ENCODE measurements at places on chromosomes 1 and 21. TPM values are rescaled to one million over a fixed set of nuclear protein-coding genes. Genes with fewer than 3 reads are reported as not detected.
A peak's percentile ranks its signal among the peaks of the same experiment; 100 is the strongest.

DNA sequence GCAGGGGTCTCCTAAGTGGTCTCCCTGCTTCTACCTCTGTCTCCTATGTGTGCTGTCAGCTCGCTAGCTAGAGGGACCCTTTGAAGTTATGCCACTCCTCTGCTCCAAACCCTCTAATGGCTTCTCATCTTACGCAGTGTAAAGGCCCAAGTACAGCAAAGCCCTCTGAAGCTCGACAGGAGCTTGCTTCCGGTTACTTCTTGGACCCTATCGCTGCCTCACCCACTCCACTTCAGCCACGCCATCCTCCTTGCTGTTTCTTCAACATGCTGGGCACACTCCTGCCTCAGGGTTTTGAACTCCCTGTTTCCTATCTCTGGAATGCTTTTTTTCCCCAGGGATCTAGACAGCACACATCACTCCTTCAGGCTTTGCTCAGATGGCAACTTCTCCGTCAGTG is 102.3 kb upstream of the F3 start:
- H3K4me1 ChIP-seq = peaks cover 5% of the 10 kb centered on the region
- DNase-seq = no peak

DNA sequence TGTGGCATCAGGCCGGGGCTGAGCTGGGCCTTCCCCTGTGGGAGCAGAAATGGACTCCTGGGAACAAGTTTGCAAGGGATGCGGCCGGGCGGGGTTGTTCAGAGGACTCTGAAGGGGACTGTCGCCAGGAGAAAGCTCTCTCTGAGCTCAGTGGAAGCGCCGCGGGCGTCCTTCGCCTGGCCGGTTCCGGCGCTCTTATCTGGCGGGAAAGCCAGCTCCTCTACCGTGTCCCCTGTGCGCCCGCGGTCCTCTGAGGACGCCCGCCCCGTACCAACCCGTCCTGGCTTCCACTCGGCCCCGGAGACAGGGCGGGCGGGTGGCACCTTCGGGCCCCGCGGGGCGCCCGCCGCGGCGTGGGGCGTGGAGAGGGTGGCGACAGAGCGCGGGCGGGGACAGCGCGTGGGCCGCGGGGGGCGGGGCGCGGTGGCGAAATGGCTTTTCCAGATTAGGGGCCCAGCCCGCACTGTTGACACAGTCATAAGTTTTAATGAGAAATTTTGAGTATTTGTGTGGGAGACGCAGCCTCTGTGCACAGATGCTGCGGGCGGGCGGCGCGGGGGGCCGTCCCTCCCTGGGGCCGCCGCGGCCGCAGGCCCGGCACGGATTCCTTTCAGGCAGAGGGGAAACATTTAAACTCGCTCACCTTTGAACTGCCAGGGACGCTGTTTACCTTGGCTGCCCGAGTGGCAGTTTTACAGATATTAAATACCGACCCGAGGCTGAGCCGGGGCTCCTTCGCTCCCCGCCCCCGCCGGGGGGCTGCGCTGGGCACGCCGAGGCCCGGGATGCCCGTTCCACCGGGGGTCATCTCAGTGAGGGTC is 70.2 kb downstream of the FOXD2 start:
- peaks cover 97% of the 10 kb centered on the region for H3K27me3 ChIP-seq
- no peaks in the 10 kb centered on the region for H3K36me3 ChIP-seq
- no peak overlapping the region for H3K27ac ChIP-seq
- peak overlapping the region; percentile 47 for H3K4me3 ChIP-seq
- H3K4me1 ChIP-seq = peaks cover 6% of the 10 kb centered on the region

DNA sequence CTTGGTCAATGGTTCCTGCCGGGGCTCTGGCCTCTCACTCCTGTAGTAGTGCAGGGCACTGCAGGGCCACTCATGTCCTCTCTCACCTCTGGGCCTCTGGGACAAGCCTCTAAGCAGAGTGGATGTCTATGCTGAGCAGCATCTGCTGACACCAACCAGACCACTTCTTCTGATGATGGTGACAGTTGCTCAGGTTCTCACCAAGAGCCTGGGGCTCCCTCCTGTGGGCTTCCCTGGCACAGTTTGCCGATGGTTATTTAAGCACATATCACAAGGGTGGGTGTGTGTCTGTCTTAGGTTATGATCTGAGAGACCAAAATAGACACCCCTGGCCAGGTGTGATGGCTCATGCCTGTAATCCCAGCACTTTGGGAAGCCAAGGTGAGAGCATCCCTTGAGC is 17.4 kb upstream of the GPR137B start:
- H3K36me3 ChIP-seq = no peaks in the 10 kb centered on the region
- H3K4me3 ChIP-seq = no peak overlapping the region
- DNase-seq = no peak
- peaks cover 11% of the 10 kb centered on the region for H3K4me1 ChIP-seq

The MCOLN2 gene
- total RNA-seq = 0.59 TPM

The RNU1-3 gene
- under 0.01 TPM for total RNA-seq

DNA sequence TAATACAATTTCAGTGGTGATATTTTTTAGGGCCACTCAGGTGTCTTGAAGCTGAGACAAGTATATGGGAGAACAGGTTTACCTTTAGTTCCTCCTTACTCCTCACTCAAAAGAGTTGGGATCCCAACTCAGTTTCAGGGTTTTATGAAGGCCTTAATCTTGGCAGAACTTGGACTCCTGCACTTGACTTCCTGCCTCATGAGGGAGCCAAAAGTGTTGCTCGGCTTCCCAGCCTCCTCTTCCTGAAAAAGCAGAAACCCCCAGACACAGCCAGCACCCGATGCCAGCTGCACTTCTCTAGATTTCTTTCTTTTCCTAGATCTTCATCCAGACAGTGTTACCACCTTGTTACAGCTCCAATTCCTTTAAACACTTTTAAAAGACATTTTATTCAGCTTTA is 70.8 kb upstream of the TMPRSS2 start:
- no peak overlapping the region for H3K4me3 ChIP-seq
- no peaks in the 10 kb centered on the region for H3K27me3 ChIP-seq
- H3K27ac ChIP-seq = no peak overlapping the region
- DNase-seq = no peak

The ERICH3 gene
- total RNA-seq = not detected

GRCh38 chr21:31914472-31914871 is 41.7 kb downstream of the HUNK start:
- DNase-seq = no peak
- H3K4me1 ChIP-seq = peaks cover 16% of the 10 kb centered on the region
- no peak overlapping the region for H3K4me3 ChIP-seq
- H3K27ac ChIP-seq = no peak overlapping the region

DNA sequence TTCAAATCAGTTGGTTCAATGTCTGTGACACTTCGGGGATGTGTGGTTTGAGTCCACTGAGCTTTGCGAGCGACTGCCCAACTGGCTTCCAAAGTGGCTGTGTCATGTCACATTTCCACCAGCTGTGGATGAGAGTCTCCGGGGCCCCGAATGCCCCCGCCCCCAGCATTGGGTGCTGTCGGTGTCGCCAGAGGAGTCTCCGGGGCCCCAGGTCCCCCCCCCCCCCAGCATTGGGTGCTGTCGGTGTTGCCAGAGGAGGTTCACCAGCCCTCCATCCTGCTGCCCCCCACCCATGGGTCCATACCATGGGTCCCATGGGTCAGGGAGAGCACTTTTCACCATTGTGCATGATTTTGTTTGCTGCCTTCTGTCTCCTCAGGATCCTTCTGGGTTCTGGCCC is 9.0 kb upstream of the SMYD3 start:
- no peak for DNase-seq
- no peaks in the 10 kb centered on the region for H3K27me3 ChIP-seq
- no peak overlapping the region for H3K27ac ChIP-seq
- H3K4me1 ChIP-seq = no peaks in the 10 kb centered on the region

The HOOK1 gene
- total RNA-seq = 12.1 TPM

DNA sequence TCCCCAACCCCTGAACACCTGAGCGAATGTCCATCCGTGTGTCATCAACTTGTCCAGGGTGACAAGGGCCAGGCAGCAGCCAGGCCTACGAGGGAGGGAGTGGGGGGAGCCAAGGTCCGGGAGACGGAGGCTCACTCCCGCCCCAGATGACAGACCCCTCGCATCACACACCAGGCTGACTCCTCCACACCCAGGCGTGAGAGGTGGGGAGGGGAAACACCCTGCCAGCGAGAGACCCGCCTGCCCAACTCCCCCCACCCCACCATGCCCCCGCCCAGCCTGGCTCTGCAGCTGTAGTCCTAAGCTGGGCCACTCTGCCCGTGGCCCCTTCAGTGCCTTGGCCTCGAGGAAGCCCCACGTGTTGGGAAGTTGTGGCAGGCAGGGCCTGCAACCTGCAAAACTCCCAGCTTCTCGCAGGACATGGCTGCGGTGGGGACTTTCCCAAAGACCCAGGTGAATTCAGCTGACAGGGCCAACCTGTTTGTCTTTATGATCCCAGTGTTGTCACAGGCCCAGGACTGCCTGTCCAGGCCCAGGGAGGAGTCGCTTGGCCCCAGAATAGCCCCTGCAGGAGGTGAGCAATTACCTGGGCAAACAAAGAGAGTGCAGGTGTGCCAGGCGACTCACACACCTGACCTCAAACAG is 62.9 kb downstream of the RIPK4 start:
- no peaks in the 10 kb centered on the region for H3K4me1 ChIP-seq
- DNase-seq = no peak
- no peak overlapping the region for H3K4me3 ChIP-seq
- no peaks in the 10 kb centered on the region for H3K36me3 ChIP-seq

GRCh38 chr1:209256766-209257350 is 326.7 kb upstream of the CAMK1G start:
- no peaks in the 10 kb centered on the region for H3K27me3 ChIP-seq
- no peak for DNase-seq
- peaks cover 5% of the 10 kb centered on the region for H3K4me1 ChIP-seq
- no peak overlapping the region for H3K27ac ChIP-seq

DNA sequence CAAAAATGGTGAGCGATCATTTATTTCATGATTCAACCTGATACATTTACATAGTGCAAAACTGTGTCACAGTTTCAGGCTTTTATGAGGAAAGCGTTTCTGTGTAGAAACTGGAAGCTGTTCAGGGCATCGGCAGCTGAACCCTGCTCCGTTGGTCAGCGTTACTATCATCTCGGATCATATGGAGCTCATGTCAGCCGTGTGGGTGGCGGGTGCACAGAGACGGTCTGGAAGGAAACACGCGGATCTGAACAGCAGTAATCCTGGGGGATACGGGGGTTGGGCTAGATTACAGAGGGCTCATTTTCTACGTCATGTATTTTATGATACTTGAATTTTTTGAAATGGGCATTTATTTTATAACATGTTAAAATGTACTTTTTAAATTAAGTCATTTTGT is 15.1 kb downstream of the C1orf174 start:
- H3K4me3 ChIP-seq = no peak overlapping the region
- H3K27ac ChIP-seq = no peak overlapping the region
- no peaks in the 10 kb centered on the region for H3K27me3 ChIP-seq

GRCh38 chr1:33874636-33875035 is 10.8 kb downstream of the HMGB4 start:
- H3K27ac ChIP-seq = no peak overlapping the region
- DNase-seq = no peak
- no peaks in the 10 kb centered on the region for H3K36me3 ChIP-seq
- H3K4me1 ChIP-seq = peaks cover 10% of the 10 kb centered on the region
- H3K4me3 ChIP-seq = no peak overlapping the region
- H3K27me3 ChIP-seq = peaks cover 77% of the 10 kb centered on the region

- peaks cover 40% of the 10 kb centered on the region for H3K4me1 ChIP-seq
- H3K36me3 ChIP-seq = no peaks in the 10 kb centered on the region
- no peaks in the 10 kb centered on the region for H3K27me3 ChIP-seq
- no peak overlapping the region for H3K27ac ChIP-seq
- DNase-seq = no peak
These were observed 6.7 kb downstream of the ZBTB7B start for GRCh38 chr1:155009221-155009711.

DNA sequence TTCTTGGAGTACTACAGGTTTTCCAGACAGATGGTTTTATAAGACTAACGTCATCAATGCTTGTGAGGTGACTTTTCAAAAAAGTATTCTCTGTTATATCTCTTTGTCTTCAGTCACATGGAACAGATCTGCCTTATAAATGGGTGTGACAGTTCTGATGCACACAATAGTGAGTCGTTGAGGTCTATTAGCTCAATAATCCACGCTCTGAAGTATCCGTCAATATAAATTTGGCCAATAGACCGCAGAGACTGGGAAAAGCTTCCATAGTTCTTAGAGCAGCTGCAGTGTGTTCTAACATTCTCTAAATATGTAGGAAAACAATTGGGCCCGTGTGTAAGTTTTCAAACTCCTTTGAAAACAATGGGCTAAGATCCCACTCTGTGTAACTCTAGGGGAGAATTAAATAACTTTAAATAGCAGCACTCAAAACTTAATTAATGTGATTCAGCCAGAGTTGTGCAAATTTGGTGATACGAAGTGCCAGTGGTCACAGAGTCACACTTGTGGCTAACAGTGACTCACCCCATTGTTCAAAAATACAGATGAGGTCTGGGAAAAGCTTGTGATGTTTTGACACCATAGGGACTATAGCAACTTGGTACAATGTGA is 316.0 kb downstream of the LMO4 start:
- DNase-seq = no peak
- H3K36me3 ChIP-seq = no peaks in the 10 kb centered on the region
- peaks cover 35% of the 10 kb centered on the region for H3K4me1 ChIP-seq
- no peak overlapping the region for H3K4me3 ChIP-seq
- H3K27ac ChIP-seq = no peak overlapping the region
- H3K27me3 ChIP-seq = no peaks in the 10 kb centered on the region

The PPM1J gene
- 1.8 TPM for total RNA-seq

- no peaks in the 10 kb centered on the region for H3K4me1 ChIP-seq
- H3K27me3 ChIP-seq = no peaks in the 10 kb centered on the region
- DNase-seq = no peak
- H3K36me3 ChIP-seq = no peaks in the 10 kb centered on the region
- no peak overlapping the region for H3K4me3 ChIP-seq
These were observed 84.8 kb upstream of the BTG3 start for GRCh38 chr21:17697473-17697872.

DNA sequence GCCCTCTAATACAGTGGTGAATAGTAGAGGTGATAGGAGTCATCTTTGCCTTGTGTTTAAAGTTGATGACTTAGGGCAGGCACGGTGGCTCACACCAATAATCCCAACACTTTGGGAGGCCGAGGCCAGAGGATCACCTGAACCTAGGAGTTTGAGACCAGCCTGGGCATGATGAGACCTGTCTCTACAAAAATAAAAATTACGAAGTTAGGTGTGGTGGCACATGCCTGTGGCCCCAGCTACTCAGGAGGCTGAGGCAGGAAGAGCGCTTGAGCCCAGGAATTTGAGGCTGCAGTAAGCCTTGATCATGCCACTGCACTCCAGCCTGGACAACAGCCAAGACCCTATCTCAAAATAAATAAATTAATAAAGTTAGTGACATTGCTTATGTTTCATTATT is 26.6 kb downstream of the CAPZA1 start:
- H3K4me3 ChIP-seq = no peak overlapping the region
- no peaks in the 10 kb centered on the region for H3K27me3 ChIP-seq
- no peak for DNase-seq
- H3K36me3 ChIP-seq = peaks cover 19% of the 10 kb centered on the region
- no peak overlapping the region for H3K27ac ChIP-seq
- H3K4me1 ChIP-seq = no peaks in the 10 kb centered on the region

DNA sequence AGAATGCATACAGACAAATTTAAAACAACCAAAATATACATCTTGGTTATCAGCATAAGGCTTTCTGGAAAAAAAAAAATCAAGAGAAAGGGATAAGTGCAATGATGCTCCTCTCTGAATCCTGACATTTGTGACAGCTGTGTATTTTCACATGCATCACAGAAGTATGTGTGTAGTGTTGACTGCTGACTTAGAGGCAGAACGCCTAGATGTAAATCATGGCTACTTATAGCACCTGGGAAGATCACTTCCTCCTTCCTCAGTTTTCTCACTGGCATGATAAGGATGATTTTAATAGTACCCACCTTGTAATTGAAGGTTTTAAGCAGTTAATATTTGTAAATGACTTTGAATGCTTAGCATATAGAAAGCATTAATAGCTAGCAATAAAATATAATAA is 112.5 kb downstream of the MRPL39 start:
- H3K27ac ChIP-seq = no peak overlapping the region
- H3K4me1 ChIP-seq = no peaks in the 10 kb centered on the region
- H3K4me3 ChIP-seq = no peak overlapping the region
- no peaks in the 10 kb centered on the region for H3K36me3 ChIP-seq

Measured in neural progenitor cell (in vitro differentiated cells).